Esophagus muscularis mucosa (tissue), 4 donors: ENCODE measurements at places on chromosomes 4 and X. TPM values are rescaled to one million over a fixed set of nuclear protein-coding genes. Genes with fewer than 3 reads are reported as not detected.

CPE gene
- 112 TPM for total RNA-seq

DACH2 gene
- total RNA-seq: 0.39 TPM

TEX13D gene
- 0.17 TPM for total RNA-seq

SRPK3 gene
- total RNA-seq: 1.2 TPM

SLC6A14 gene
- not detected for total RNA-seq

MANBA gene
- 24.5 TPM for total RNA-seq

TMPRSS11F gene
- total RNA-seq: not detected

CCNA2 gene
- total RNA-seq: 0.26 TPM

C4orf54 gene
- 0.50 TPM for total RNA-seq
